ENCODE measurements at places on chromosomes 1 and 21. TPM values are rescaled to one million over a fixed set of nuclear protein-coding genes. Genes with fewer than 3 reads are reported as not detected.

The PRRC2C gene
- 202 TPM for total RNA-seq

The TYW3 gene
- 16.3 TPM for total RNA-seq

DNA sequence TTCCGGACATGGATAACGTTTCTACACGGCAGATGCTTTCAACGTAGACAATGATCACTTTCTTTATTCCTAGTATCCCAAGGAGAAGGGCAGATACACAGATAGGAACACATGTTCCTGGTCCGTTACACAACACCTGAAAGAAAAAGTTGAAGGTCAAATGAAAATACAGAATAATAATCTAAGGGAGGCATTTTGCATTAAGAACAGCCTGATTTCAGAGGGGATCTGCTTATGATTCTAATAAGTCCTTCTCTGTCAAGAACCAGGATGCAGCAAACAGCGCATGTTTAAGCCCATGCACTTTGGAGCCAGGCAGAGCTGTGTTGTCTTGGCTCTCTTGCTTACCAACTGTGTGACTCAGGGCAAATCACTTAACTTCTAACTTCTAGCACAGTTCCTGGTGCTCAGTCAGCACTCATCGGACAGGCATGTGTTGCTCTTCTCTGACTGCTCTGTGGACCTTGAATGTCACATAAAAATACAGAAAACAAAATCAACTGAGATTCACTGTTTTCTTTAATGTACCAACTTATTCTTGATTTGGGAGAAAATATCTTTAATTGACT lies 56.3 kb upstream of the CNN3 start:
- H3K27me3 ChIP-seq: no peaks in the 10 kb centered on the region
- no peak overlapping the region for H3K27ac ChIP-seq
- peaks cover 8% of the 10 kb centered on the region for H3K4me1 ChIP-seq
- no peak overlapping the region for H3K4me3 ChIP-seq
- no peaks in the 10 kb centered on the region for H3K36me3 ChIP-seq

The PRAMEF20 gene
- total RNA-seq: not detected

The C1orf226 gene
- total RNA-seq: not detected

DNA sequence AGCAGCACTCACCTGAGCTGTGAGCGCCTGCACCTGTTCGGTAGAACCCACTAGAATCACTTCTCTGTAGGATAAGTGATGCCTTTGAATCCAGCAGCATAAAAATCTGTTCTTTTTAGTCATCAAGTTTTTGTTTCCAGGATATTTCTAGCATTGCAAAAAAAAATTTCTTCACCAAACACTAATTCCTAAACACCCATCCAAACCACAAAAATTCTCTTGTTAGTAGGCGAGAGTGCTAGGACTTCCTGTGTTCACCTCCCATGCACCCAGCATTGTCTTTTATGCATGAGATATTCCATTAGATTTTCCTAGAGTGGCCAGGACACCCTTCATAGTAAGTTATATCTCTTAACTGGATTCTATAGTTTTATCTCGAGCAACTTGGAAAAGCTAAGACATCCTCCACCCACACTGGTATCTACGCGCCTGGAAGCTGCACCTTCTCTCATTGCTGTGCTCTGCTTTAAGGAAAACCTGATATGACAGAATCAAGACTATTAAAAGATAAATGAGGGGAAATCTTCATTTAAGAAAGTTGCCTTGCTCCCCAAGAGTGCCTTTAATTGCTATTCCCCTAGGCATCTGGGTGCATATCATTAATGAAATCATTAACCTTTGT lies 12.3 kb downstream of the SERTAD4 start:
- no peak for DNase-seq
- H3K4me3 ChIP-seq: no peak overlapping the region
- no peak overlapping the region for H3K27ac ChIP-seq
- no peaks in the 10 kb centered on the region for H3K36me3 ChIP-seq
- peaks cover 70% of the 10 kb centered on the region for H3K27me3 ChIP-seq

GRCh38 chr1:155970531-155971167 lies 7.7 kb downstream of the ARHGEF2 start:
- peak; percentile 45 for DNase-seq
- H3K27me3 ChIP-seq: no peaks in the 10 kb centered on the region
- peaks cover 96% of the 10 kb centered on the region for H3K4me1 ChIP-seq
- peak overlapping the region; percentile 79 for H3K27ac ChIP-seq
- H3K4me3 ChIP-seq: peak overlapping the region; percentile 40

The NRDC gene
- total RNA-seq: 164 TPM

- peaks cover 34% of the 10 kb centered on the region for H3K4me1 ChIP-seq
- peaks cover 16% of the 10 kb centered on the region for H3K27me3 ChIP-seq
- H3K36me3 ChIP-seq: no peaks in the 10 kb centered on the region
- peak overlapping the region; percentile 88 for H3K27ac ChIP-seq
- DNase-seq: peak; percentile 64
- peak overlapping the region; percentile 66 for H3K4me3 ChIP-seq
These were observed 65.2 kb downstream of the SIK1 start for GRCh38 chr21:43361493-43362296.

GRCh38 chr1:72062584-72062983 lies 219.8 kb downstream of the NEGR1 start:
- no peak for DNase-seq
- H3K4me1 ChIP-seq: no peaks in the 10 kb centered on the region
- no peak overlapping the region for H3K27ac ChIP-seq
- no peaks in the 10 kb centered on the region for H3K27me3 ChIP-seq

The DNAJC6 gene
- total RNA-seq: 5.4 TPM

- H3K27ac ChIP-seq: no peak overlapping the region
- H3K27me3 ChIP-seq: peaks cover 13% of the 10 kb centered on the region
- H3K4me3 ChIP-seq: no peak overlapping the region
These were observed 24.4 kb upstream of the AGBL4 start for GRCh38 chr1:50047916-50048694.

- no peak for DNase-seq
- H3K36me3 ChIP-seq: no peaks in the 10 kb centered on the region
- no peak overlapping the region for H3K4me3 ChIP-seq
- H3K4me1 ChIP-seq: peaks cover 10% of the 10 kb centered on the region
These were observed 21.1 kb downstream of the ERG start for GRCh38 chr21:38477226-38477625.

DNA sequence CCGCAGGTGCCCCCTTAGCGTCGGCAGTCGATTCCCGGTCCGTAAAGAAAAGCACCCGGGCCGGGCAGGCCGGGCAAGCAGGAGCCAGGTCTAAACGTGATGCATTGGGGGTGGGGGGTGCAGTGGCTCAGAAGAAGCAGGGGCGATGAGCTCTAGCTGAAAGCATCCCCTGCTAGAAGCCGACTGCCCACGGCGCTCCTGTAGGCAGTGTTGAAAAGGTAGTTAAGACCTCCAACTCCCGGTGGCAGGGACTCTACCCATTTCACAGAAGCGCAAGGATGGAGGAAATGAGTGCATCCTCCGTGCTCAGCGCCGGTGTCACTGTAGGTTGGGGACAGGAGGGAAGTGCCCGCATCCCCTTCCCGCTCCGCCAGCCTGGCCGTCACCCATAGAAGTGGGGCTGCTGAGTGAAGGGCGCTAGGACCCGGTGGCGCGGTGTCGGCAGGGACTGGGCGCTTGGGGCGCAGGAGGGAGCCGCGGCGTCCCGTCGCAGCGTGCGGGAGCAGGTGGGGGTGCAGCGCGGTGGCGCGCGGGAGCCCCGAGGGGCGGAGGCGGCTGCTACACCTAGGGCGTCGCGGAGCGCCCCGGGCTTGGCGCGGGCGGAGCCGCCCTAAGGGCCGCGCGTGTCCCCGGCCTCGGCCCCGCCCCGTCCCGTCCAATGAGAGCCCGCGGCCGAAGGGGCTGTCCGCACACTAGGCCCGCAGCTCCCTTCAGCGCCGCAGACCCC lies at the start of gene WNT2B:
Gene WNT2B (plus strand): TSS at position 688 of the 727 bp plus-strand sequence. CDS start 298 bp downstream, outside the sequence.
- H3K36me3 ChIP-seq: no peaks in the 10 kb centered on the region
- peak within 1 kb of the TSS; percentile 72 for H3K4me3 ChIP-seq
- peak; percentile 61 for DNase-seq
- H3K4me1 ChIP-seq: peaks cover 10% of the 10 kb centered on the region
- H3K27me3 ChIP-seq: peaks cover 47% of the 10 kb centered on the region
- H3K27ac ChIP-seq: no peak within 1 kb of the TSS

GRCh38 chr1:33121728-33122127 lies 40.8 kb downstream of the AZIN2 start:
- H3K27me3 ChIP-seq: no peaks in the 10 kb centered on the region
- DNase-seq: peak; percentile 3
- peaks cover 14% of the 10 kb centered on the region for H3K4me1 ChIP-seq
- no peak overlapping the region for H3K4me3 ChIP-seq
- peaks cover 20% of the 10 kb centered on the region for H3K36me3 ChIP-seq

DNA sequence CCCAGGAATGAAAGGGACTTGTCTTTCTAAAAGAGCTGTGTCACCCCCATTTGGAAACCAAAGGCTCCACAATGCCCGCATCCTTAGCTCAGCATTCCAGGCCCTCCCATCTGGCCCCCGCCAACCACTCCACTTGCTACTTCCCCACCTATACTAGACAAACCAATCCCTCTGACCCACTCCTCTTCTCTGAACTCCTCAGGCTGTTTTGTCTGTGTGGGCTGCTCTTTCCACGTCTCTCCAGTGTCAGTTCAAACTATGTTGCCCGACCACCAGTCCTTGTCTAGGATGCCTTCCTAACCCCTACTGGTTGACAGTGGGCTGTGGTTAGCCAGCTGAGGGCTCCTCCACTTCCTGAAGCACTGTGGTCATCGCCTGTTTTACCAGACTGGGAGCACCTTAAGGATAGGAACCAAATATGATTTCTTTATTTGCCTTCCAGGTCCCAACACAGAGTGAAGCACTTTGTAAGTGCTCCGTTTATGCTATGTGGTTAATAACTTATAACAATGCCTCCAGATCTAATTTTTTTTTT lies 8.1 kb upstream of the COA7 start:
- peaks cover 16% of the 10 kb centered on the region for H3K4me1 ChIP-seq
- no peaks in the 10 kb centered on the region for H3K36me3 ChIP-seq
- DNase-seq: no peak
- no peak overlapping the region for H3K4me3 ChIP-seq
- peaks cover 2% of the 10 kb centered on the region for H3K27me3 ChIP-seq

- H3K4me1 ChIP-seq: peaks cover 49% of the 10 kb centered on the region
- DNase-seq: no peak
- peak overlapping the region; percentile 16 for H3K27ac ChIP-seq
- no peak overlapping the region for H3K4me3 ChIP-seq
- H3K36me3 ChIP-seq: peaks cover 45% of the 10 kb centered on the region
These were observed 114.1 kb downstream of the VPS13D start for GRCh38 chr1:12343823-12344487.

The PUSL1 gene
- 20.0 TPM for total RNA-seq

DNA sequence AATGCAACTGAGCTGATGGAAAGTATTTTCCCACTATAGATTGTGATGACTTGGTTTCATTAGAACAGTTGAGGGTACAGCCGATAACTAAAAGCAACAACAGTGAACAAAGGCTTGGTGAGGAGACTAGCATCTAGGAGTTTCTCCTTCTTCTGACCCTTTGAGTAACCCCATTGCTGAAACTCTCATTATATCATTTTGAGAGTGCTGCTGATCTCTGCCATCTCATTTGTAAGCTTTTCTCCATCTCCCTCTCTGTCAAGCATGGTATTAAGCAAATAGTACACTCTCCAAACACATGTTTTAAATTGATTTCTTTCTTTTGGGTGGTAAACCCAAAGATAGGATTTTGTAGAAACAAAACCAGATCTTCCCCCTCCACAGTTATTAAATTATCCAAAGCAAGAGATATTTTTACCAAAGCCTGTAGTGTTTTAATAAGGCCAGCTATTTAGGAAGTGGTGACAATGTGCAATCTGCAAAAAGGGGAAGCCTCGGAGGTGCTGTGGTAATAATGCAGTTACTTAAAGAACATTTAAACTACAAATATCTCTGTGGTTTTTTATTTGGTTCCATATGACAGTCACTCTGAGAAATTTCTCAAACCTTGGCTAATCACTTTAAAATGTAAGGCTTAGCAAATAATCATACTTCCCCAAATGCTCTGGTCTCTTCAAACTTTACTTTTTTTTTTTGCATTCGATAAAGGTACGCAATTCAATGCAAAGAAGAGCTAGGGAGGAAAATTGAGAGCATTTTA lies 287.5 kb downstream of the HLX start:
- no peak overlapping the region for H3K27ac ChIP-seq
- no peaks in the 10 kb centered on the region for H3K36me3 ChIP-seq
- DNase-seq: no peak
- H3K4me3 ChIP-seq: no peak overlapping the region

DNA sequence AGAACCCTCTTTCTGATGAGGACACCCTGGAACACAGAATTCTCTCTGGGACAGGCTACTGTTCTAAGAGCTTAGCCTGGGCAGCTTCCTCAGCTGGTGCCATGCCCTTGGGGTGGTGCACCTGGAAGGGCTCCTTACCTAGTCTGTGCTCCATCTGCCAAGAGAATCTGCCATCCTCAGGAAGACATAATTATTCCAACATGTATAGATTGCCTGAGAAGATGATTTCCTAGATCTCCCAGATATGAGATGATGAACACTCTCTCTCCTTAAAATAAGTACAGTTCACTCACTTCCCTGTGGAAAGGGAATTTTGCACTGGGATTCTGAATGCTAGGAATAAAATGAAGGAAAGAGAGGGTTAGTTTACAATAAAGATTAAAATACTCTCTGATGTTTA lies 87.6 kb downstream of the NENF start:
- H3K27me3 ChIP-seq: peaks cover 44% of the 10 kb centered on the region
- H3K27ac ChIP-seq: no peak overlapping the region
- no peak for DNase-seq
- H3K36me3 ChIP-seq: no peaks in the 10 kb centered on the region

The F13B gene
- total RNA-seq: not detected

DNA sequence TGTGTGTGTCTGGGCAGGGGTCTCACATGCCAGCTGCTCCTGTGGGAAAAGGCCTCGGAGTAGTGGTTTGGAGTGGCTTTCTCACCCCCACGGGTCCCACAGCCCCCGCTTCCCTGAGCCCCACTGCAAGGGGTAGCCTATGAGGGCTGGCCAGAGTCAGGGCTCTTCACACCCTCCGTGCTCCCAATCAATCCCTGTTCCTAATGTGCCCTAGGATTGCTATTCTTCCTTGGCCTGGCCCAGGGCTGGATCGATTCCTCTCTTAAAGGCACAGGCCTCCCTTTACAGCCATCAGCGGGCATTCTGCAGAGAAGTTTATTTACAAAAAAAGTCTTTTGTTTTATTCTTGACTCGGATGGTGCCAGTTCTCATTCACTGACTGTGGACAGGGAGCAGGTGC lies 19.3 kb upstream of the ACTL8 start:
- H3K4me3 ChIP-seq: no peak overlapping the region
- no peaks in the 10 kb centered on the region for H3K27me3 ChIP-seq
- no peaks in the 10 kb centered on the region for H3K36me3 ChIP-seq
- no peak overlapping the region for H3K27ac ChIP-seq
- no peaks in the 10 kb centered on the region for H3K4me1 ChIP-seq

DNA sequence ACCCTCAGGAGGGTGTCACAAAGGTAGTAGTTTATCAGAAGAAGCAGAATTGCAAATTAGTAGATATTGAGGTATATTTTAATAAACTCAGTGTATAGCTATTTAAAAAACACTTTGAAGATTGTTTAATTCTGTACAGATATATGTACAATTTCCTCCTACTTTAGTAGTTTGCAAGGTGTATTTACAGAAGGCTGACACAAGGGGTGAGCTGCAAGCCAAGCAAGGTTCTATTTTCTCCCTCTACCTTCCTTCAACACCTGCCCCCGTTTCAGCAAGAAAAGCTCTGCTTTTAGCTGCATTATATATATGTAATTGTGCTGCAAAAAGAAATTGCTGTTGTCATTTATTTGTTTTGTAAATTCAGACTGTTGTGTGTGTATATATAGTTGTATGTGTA lies 674.2 kb upstream of the PKN2 start:
- H3K27me3 ChIP-seq: no peaks in the 10 kb centered on the region
- no peak overlapping the region for H3K27ac ChIP-seq
- no peaks in the 10 kb centered on the region for H3K4me1 ChIP-seq
- no peaks in the 10 kb centered on the region for H3K36me3 ChIP-seq

The EGLN1 gene
- 38.9 TPM for total RNA-seq

The C1orf141 gene
- total RNA-seq: not detected
